ENCODE measurements at places on chromosomes 6 and 20.
A peak's percentile ranks its signal among the peaks of the same experiment; 100 is the strongest.

GRCh38 chr6:83313882-83314281 lies 117.0 kb downstream of the ME1 start:
- no peak for DNase-seq

DNA sequence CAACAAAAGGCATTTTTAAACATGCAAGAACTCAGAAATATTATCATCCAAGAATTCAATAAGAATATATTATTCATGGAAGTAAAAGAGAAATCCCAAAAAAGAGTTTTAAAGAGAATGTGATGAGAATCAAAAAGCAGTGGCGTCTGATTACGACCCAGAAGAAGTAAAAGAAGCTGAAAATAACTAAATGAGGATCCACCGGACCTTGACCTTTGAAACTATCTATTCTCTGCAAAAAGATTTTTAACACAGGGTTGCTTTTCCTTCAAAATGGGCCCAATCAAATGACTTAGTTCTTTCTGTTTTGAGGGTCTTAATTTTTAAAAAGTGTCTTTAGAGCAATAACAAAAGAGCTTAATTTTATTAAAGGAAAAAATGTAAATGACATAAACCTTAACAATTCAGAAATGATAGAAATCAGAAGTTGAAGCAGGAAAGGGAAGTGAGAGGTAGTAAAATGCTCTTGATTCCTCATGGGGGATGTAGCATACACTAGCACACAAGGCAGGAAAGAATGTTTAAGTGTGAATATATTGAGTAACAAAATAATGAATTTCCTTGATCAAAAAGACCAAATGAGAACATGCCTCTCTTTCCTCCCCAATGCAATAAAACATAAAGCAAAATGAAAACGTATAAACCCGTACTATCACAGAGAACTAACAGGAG lies 223.1 kb upstream of the PRDM1 start:
- DNase-seq: no peak

DNA sequence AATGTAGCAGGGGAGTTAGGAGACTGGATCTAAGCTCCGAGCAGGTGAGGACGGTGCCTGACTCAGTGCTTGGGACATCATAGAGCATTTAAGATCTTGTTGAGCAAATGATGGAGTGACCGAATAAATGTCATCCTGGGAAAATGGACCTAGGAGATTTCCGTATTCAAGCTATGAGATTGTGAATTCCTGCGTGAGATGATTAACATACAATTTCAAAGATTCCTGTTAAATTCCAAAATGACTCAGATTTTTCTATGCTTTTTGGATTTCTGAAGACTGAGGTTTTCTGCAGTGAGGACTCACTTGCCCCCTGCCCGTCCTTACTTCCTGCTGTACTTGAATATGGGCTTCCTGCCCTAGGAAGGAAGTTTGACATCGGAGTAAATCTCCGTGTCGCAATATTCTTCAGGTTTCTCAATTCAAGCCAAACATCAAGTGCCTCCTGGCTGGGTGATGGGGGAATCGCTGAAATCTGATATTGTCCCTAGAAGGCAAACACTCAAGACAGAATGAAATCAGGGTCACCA lies 5.2 kb downstream of the SYTL3 start:
- no peak for DNase-seq

- DNase-seq: no peak
Measured at GRCh38 chr6:160085226-160085625, 36.4 kb upstream of the SLC22A1 start.

- DNase-seq: no peak
Measured at GRCh38 chr6:16857969-16858592, 96.8 kb upstream of the ATXN1 start.

GRCh38 chr6:101001607-101002006 lies 120.5 kb upstream of the ASCC3 start:
- no peak for DNase-seq

GRCh38 chr6:56550301-56550700 lies 92.4 kb downstream of the DST start:
- no peak for DNase-seq

DNA sequence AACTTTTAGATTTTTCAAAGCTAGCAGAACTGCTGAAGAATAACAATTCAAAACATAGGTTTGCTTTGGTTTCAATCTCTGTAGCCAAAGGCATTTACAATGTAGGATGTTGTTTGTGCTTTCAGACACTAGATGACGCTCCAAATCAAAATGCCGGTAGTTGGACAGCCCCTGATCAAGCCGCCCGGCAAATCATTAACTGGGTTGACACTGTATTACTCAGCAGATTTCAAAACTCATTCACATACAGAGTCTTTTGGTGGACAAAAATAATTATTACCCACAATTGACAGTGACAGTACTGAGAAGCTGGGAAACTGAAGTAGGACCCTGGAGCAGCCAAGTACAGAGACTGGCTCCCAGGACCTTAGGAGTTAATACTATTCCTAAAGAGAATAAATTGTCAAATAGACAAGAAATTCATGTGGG lies 21.3 kb upstream of the HFE start:
- peak; percentile 42 for DNase-seq

- no peak for DNase-seq
Measured at GRCh38 chr6:129140526-129140925, 257.6 kb downstream of the LAMA2 start.

GRCh38 chr6:168417679-168418557 lies 23.1 kb upstream of the SMOC2 start:
- DNase-seq: no peak

DNA sequence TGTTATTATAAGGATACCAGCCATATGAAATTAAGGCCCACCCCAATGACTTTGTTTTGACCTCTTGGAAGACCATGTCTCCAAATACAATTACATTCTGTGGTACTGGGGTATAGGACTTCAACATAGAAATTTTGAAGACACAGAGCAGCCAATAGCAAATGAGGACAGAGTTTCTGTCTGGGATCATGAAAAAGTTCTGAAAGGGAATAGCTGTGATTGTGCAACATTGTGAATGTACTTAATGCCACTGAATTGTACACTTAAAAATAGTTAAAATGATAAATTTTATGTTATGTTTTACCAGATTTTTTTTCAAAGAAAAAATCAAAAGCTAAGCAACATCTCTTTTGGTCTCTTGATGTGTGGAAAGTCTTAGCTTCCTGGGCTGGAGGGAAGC lies 27.0 kb upstream of the AGPAT4 start:
- no peak for DNase-seq

- no peak for DNase-seq
Measured at GRCh38 chr6:40535819-40536380, 51.3 kb downstream of the LRFN2 start.
